ENCODE measurements at places on chromosomes 6 and 20. TPM values are rescaled to one million over a fixed set of nuclear protein-coding genes. Genes with fewer than 3 reads are reported as not detected.

The SLC24A3 gene
- 12.3 TPM for total RNA-seq

- DNase-seq = no peak
Observed at GRCh38 chr20:2879146-2879545, 5.9 kb downstream of the PTPRA start.

The HSP90AB1 gene
- 463 TPM for total RNA-seq

The PCED1A gene
- 22.1 TPM for total RNA-seq

DNA sequence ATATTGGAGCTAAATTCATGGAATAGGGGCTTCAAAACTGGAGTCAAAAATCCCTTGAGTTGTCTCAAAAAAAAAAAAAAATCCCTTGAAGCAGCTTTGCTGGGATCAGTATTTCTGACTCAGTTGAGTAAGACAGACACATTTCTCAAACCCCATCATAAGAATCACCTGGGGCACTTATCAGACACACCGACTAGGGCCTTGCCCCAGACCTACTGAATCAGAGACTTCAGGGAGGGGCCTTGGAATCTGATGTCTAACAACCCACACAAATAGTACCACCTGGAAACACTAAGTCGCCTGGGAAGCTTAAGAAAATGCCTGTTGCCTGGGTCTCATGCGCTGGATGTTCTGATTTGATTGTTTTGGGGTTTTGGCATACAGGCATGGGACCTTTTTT lies 44.9 kb upstream of the RNF144B start:
- no peak for DNase-seq

DNA sequence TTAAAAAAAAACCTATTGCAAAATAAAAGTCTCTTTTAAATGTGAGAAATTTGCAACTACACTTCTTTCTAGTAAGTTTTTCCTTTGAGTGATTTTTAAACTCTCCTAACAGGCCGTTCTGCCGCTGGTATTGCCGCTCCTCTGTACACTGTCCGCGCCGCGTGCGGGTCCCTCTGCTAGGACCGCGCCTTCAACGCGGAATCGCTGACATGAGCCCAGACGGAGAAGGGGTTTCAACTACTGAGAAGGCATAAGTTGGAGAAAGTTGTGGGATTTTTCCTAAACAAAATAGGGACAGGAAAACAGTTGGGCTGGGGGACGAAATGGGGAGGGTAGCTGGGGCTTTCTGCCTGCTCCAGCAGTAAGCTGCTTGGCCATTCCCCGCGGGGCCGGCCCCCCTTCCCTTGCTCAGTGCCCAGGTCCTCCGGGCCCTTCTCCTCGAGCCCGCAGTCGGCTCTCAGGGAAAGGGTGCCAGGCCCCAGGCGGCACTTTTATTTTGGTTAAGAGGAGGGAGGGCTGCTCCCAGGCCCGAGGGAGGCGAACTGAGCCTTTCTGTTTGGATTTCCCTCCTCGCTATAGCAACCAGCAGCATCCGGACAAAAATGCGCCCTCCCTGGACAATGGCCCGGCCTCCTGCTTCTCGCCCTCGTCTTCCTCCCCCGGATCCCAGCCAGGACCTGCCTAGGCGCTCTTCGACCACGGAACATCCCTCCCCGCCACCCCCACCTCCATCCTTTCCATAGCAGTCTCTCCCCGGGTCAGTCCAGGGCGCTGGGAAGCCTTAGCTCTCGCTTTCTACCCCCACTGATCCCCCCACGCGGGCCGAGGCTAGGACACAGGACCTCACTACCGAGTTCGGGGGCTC lies 6.8 kb upstream of the POU3F2 start:
- no peak for DNase-seq

GRCh38 chr6:23420659-23421350 lies 705.2 kb upstream of the NRSN1 start:
- no peak for DNase-seq

DNA sequence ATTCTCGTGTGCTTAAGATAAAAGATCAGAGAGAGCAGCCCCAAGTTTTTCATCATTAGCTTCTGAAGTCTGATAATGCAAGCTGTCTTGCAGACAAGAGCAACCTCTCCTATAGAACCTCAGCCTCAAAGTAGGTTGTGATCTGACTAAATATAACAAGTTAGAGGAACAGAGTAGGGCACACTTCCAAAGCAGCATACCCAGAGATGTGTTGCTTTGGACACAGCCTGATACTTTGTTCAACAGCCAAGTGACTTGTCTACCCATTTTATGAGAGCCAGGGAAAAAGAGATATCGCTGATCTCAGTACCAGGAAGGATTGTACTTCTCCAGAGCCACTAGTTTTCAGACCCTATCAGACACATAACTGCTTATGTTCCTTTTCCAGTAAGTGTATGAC lies 44.2 kb upstream of the OPRM1 start:
- no peak for DNase-seq

DNA sequence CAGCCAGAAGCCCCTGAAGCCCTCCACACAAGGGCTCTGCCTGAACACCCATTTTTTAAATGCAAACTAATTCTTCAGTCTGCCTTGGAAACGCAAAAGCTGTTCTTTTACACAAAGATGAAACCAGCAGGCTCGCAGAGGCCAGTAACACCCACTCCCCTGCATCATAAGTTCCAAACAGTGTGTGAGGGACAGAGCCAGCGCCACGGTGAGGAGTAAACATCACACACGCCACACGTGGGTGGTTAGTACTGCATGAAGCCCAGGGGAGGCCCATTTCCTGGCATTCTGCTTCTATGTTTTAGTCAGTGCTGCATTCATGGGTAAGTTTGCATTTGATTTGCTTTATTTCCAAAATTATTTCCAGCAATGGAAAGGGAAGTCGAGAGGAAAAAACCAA lies 217.7 kb upstream of the RIN2 start:
- DNase-seq = no peak

- DNase-seq = no peak
Observed at GRCh38 chr6:122751326-122751725, 28.2 kb upstream of the FABP7 start.

GRCh38 chr6:96923871-96924493 lies 546 bp upstream of the KLHL32 start:
- DNase-seq = no peak

GRCh38 chr20:57998981-57999464 lies 229.4 kb downstream of the ANKRD60 start:
- no peak for DNase-seq

DNA sequence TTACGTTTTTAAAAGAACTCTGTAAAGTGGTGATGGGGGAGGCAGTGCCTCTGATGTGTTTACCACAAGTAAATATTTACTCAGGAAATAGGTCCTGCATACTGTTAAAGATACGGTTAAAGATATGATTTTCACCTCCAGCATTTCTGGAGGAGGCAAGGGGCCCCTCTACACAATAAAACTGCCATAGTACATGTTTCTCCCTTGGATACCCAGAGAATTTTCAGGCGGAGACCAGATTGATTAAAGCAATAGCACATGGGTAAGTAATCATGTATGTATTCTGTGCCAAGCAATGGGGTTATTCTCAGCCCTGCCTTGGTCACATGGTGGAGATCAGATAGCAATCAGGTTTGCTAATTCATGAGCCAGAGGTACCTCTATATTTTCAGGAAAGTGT lies 9.6 kb downstream of the RIPOR2 start:
- DNase-seq = no peak

The C6orf120 gene
- 21.4 TPM for total RNA-seq

- DNase-seq = no peak
Observed at GRCh38 chr20:15026759-15027158, 689.3 kb upstream of the FLRT3 start.

The FBXO9 gene
- 61.4 TPM for total RNA-seq

The RBM24 gene
- 2.7 TPM for total RNA-seq

Data from vagina (tissue), 2 donors.